ENCODE measurements at places on chromosomes 16 and 17. TPM values are rescaled to one million over a fixed set of nuclear protein-coding genes. Genes with fewer than 3 reads are reported as not detected.

DNA sequence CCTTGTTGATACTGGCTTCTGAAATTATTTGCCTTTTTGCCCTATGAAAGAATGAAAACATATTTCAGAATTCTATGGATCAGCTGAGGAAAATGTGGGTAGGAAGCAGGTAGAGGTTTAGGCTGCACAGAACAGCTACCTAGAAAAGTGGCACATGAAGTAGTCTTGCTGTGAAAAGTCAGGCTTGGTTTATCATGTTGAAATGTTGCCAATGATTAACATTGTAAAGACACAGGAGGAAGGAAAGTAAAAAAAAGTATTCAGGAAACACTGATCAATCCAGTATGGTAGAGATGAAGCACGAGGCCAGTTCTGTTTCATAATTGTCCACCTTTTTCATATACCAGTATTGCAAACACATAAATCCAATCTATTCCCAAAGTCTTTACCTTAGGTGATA lies 29.9 kb downstream of the ABCA6 start:
- DNase-seq: no peak

GRCh38 chr16:67593288-67593687 lies 31.0 kb downstream of the CTCF start:
- DNase-seq: no peak

GRCh38 chr17:57750895-57751294 lies 5.8 kb upstream of the CCDC182 start:
- DNase-seq: no peak

GRCh38 chr17:70225276-70225675 lies 55.9 kb downstream of the KCNJ2 start:
- DNase-seq: no peak

- no peak for DNase-seq
These were observed 10.8 kb upstream of the NAGLU start for GRCh38 chr17:42525221-42525620.

DNA sequence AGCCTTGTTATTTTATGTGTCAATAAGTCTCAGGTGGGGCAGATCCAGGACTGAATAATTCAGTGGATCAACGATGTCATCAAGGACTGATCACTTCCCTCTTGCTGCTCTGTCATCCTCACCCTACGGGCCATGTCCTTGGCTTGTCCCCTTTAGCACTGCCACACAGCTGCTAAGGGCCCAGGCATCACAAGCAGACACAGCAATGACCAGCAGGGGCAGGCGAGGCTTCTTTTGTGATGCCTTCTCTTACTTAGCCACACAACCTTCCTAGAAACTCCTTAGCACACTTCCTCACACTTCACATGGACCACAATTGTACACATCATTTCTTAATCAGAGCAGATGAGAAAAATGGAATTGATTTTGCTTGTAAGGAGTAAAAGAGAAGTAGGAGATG lies 356.3 kb upstream of the SOX9 start:
- no peak for DNase-seq

GRCh38 chr16:73605309-73605708 lies 557.4 kb upstream of the ZFHX3 start:
- DNase-seq: no peak

GRCh38 chr16:49586466-49587450 lies 213.2 kb downstream of the C16orf78 start:
- no peak for DNase-seq

GRCh38 chr16:1443403-1443973 lies 868 bp downstream of the CCDC154 start:
- no peak for DNase-seq

DNA sequence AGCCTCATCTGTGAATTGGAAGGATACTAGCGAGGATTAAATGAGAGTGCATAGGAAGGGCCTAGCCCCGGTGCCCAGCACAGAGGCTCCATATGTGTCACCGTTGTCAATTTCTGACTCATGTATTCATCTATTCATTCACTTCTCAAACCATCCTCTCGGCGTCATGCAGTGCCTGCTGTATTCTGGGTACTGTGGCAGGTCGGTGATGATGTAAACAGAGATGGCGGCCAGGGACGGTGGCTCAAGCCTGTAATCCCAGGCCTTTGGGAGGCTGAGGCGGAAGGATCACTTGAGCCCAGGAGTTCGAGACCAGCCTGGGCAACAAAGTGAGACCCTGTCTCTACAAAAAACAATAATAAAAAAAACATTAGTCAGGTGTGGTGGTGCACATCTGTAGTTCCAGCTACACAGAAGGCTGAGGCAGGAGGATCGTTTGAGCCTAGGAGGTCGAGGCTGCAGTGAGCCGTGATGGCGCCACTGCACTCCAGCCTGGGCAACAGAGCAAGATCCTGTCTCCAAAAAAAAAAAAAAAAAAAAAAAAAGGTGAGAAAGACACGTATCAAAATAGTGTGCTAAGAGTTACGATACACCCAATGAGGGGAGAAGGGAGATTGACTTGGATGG lies 4.3 kb upstream of the PPP1R1B start:
- DNase-seq: no peak

- no peak for DNase-seq
These were observed 3.3 kb downstream of the GRN start for GRCh38 chr17:44348234-44348987.

GRCh38 chr17:12398441-12399051 lies 267.1 kb upstream of the MYOCD start:
- DNase-seq: no peak

GRCh38 chr17:6643451-6644125 lies 2.7 kb downstream of the TXNDC17 start:
- DNase-seq: no peak

DNA sequence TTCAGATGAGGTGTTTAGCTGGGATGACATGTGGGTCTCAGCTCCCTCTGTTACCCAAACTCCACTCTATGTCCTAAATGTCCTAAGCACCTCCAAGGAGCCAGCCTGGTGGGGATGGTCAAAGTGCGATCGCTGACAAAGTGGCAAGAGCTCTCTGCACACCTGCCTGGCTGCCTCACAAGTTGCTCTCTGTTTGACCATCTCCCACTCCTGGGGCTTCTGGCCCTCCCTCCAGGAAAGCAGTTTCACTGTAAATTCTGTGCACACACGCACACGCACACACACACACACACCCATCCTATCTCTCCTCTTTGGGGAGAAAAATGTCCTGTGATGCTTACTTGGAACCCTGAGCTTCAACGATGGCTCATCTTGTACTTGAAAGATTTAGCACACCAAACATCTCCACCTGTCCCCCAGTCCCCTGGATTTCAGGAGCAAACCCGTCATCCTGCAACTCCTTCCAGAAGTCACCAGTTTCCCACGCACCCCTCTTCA lies 1.7 kb downstream of the PITPNA start:
- DNase-seq: no peak

TNFRSF13B gene
- total RNA-seq: 0.83 TPM

C16orf89 gene
- total RNA-seq: 10.0 TPM

TCAP gene
- 0.81 TPM for total RNA-seq
